ENCODE measurements at places on chromosomes 16 and 17.
A peak's percentile ranks its signal among the peaks of the same experiment; 100 is the strongest.

GRCh38 chr16:48432136-48432535, 46.9 kb upstream of the SIAH1 start:
- no peak for DNase-seq

- DNase-seq: no peak
Observed at GRCh38 chr16:81481207-81481821, 36.7 kb downstream of the CMIP start.

GRCh38 chr16:66083171-66083570, 283.3 kb upstream of the CDH5 start:
- DNase-seq: no peak

DNA sequence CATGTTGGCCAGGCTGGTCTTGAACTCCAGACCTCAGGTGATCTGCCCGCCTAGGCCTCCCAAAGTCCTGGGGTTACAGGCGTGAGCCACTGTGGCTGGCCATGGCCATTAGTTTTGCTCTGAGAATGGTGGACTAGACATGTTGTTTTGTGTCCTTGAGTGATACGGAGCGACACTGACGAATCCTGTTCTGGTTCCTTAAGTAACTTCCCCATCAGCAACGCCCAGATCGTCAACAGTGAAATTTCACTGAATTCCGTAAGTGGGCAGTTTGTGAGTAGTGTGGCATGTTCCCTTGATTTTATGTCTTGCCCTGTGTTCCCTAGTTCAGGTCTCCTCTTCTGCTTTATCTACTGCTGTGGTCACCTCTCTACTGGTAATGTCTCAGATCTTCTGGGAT, 67.4 kb downstream of the SNX29 start:
- no peak for DNase-seq

DNA sequence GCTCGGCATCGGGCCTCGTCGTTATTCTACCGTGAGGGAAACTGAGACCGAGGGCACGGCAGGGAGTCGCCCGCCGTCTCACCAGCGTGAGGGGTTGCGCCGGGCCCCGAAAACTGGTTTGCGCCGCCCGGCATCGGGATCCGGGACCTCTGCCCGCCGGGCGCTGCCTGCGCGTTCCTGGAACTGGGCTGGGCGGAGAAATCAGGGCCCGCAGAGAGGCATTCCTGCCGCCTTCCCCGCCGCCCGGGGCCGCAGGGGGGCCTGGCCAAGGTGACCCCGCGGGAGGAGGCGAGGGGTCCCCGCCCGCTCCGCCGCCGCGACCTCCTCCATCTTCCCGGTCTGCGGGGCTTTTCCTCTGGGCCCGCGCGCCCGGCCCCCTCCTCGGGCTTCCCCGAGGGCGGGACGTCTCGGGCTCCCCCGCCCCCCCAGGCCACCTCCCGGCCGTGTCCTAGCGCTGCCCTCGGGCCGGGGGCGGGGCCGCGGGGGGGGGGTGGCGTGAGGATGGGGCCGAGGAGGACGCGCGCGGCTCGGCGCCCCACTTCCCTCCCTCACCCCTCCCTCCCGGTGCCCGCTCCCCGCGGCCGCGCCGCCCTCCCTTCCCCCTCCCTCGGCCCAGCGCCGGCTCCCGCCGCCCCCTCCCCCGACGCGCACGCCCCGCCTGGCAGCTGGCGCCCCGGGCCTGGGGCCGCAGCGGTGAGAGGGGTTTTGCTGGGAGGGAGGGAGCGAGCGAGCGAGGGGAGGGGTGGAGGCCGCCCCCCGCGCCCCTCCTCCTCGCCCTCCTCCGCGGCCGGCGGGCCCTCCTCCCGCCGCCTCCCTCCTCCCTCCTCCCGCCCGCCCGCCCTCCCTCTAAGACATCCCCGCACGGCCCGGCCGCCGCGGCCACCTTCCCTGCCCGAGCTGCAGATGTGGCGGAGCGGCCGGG, at the start of gene GLIS2:
TSS of gene GLIS2 (plus strand) at position 882 of the 922 bp plus-strand sequence. CDS start 16,214 bp downstream, outside the sequence.
- DNase-seq: no peak

DNA sequence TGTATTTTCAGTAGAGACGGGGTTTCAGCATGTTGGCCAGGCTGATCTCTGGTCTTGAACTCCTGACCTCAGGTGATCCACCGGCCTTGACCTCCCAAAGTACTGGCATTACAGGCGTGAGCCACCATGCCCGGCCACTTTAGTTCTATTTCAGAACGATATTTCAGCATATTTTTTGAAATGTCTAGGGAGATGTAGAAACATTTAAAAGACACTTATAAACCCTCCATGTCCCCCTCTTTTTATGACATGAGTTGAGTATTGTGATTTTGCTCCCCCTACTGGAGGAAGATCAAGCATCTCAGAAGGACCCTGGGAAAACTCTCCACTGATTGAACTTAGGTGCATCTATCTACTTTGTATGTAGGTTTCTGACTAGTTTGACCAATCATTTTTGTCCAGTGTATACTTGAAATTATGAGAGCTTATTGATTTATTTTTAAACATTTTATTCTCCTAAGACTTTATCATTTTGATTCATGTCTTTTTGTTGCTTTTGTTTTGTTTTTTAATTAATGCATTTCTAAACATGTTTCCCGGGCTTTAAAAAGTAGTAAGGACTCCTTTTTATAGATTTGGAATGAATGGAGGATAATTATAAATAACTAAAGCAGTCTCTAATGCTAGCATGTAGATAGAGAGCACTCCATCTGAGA, 105.1 kb downstream of the CHD9 start:
- DNase-seq: no peak

GRCh38 chr17:43411749-43412148, 13.0 kb downstream of the ARL4D start:
- DNase-seq: no peak

DNA sequence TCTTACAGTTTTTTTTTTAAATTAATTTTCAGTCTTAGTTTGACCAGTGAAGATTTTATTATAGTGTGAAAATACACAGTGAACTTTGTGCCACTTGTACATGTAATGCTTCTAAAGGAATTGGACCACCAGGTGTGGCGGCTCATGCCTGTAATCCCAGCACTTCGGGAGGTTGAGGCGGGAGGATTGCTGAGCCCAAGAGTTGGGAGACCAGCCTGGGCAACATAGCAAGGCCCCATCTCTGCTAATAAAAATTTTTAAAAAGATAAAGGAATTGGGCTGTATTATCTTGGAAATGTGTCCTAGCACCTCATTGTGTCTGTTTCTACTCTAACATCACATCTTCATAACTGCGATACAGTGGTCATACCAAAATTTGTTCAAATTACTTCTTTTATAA, 3.8 kb downstream of the IST1 start:
- DNase-seq: no peak

DNA sequence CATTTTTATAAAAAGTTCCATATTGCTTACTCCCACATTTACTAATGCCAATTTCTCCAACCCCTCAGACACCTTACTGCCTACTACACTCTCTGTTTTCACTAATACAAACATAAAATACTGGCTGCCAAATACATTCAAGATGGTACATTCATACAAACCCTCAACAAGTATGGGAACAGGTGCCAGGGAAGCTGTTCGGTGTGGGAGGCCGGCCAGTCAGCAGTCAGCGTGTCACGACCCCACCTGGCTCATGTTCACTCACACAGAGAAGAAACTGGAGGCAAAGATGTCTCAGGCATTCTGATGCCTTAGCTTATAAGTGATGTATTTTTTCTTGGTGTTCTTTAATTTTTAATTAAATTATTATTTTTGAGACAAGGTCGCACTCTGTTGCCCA, 42.4 kb upstream of the TRAP1 start:
- DNase-seq: no peak

GRCh38 chr17:66165537-66166123, 26.3 kb downstream of the CEP112 start:
- peak; percentile 13 for DNase-seq

GRCh38 chr16:7887316-7887715, 554.7 kb downstream of the RBFOX1 start:
- no peak for DNase-seq

GRCh38 chr17:1351971-1352370, 48.1 kb downstream of the YWHAE start:
- no peak for DNase-seq

DNA sequence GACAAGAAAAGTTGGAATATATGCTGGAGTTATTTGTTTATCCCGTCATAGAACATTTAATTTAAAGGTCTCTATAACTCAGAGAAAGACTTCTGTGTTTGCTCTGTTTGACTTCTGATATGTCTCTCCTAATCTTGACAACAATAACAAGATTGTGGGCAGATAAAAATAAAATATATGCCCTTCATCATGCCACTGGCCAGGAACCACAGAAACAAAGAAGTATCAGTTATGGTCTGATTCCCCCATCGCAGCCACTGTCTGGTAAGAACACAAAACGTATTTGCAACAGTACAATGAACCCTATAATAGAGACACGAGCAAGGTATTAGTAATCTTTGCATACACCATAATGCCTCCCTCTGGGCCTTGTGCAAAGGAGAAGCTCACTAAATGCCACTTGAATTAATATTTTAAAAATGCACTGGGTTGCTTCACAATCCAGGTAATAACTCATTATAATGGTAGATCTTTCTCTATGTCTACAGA, 1498.3 kb downstream of the CDH11 start:
- no peak for DNase-seq

GRCh38 chr16:74573622-74574021, 33.3 kb downstream of the GLG1 start:
- DNase-seq: no peak

GRCh38 chr17:77133087-77133638, 7.6 kb upstream of the SEC14L1 start:
- no peak for DNase-seq

GRCh38 chr16:19380328-19380727, 37.4 kb upstream of the TMC5 start:
- no peak for DNase-seq

- no peak for DNase-seq
Observed at GRCh38 chr16:21641916-21642315, 10.5 kb downstream of the IGSF6 start.

DNA sequence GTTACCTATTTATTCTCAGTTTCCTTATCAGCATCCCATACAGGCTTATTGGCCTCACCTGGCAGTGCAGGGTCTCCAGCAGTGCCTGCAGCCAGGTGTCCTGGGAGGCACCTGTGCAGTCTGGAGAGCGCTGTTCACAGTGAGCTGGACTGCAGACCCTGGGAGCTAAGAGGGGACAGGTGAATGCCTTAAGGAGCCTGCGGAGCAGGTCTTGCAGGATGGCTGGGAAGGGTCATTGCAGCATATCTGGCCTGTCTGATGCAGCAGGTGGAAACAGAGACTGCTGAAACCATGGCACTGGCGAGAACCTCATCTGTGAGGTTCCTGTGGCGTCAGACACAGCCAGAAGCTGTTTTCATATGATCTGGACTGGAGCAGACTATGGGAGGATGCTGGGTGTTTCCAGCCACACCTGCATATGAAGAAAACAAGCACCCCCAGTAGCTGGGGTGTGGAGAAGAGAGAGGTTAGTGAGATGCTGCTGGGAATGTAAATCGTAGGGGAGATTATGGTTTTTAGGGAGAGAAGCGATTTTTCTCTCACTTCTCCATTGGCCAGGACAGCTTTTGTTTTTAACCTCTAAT, 77.0 kb downstream of the NTN1 start:
- no peak for DNase-seq

DNA sequence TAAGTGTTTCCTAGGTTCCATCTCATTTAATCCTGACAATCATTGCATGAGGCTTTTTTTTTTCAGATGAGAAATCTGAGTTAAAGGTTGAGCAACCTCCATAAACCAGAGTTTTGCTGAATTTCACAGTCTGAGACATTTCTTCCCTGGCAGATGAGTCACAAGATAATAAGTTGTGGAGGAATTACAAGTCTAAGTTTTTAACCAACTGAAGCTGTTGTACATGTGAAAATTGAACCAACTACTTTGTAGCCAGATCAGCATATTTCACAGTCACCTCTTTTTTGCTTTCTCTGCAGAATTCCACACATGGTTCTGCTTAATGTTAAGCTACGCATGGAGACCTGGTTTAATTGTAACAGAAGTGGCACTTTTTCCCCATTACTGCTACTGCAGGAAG, 765.6 kb downstream of the CDH11 start:
- peak; percentile 31 for DNase-seq

GRCh38 chr16:74583926-74584666, 22.8 kb downstream of the GLG1 start:
- DNase-seq: no peak

DNA sequence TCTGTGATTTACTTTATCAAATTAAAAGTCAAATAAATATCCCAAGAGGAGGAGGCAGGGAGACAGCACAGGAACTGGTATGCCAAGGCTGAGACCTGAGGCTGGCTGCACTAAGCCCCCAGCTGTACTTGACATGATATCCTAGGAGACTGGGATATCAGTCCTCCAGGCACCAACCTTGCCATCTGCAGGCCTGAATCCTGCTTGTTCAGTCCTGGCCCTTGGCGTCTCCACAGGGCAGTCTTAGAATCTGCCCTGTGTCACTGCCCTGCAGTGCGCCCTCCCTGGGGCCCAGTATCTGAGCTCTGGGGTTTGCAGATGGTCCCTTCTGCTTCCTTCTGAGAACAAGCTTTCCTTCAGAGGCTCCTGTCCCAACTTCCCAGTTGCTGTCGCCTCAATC, 75.9 kb downstream of the HS3ST3A1 start:
- DNase-seq: no peak

- no peak for DNase-seq
Observed at GRCh38 chr17:76820039-76820438, 48.2 kb upstream of the MGAT5B start.

- no peak for DNase-seq
Observed at GRCh38 chr16:27284865-27285675, 16.5 kb upstream of the NSMCE1 start.

GRCh38 chr17:14302091-14302430, 1.2 kb downstream of the HS3ST3B1 start:
- no peak for DNase-seq

- no peak for DNase-seq
Observed at GRCh38 chr16:27222249-27223225, 19.2 kb downstream of the KDM8 start.

DNA sequence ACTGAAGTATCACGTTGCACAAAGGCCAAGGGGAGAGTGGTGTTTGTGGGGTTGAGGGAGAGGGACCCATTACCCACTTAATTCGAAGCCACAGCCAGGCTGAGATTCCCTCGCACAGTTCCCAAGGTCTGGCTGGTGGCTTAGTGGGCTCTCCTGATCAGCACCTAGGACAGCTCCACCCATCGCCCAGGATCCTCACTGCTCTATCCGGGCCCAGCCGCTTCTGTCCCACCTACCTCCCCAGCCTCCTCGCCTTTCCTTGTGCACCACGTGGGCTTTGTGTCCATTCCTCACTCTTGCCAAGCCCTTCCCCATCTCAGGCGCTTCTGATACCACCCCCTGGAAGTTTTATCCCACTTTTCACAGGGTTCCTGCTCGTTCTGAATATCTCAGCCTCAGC, 163.5 kb downstream of the CCT6B start:
- DNase-seq: no peak

All from brain pericyte (primary cell).